Activated naive CD8-positive, alpha-beta T cell treated with anti-CD3 and anti-CD28 coated beads for 36 hours (primary cell): ENCODE measurements at places on chromosomes 5 and 9. TPM values are rescaled to one million over a fixed set of nuclear protein-coding genes. Genes with fewer than 3 reads are reported as not detected.

Gene STPG3
- not detected for total RNA-seq

Gene ENTR1
- total RNA-seq, result 55.4 TPM

Gene FOXB2
- total RNA-seq, result not detected

Gene CD74
- 294 TPM for total RNA-seq

Gene TMC1
- not detected for total RNA-seq

Gene PCDHA9
- total RNA-seq, result not detected

Gene PIP5KL1
- 3.2 TPM for total RNA-seq

Gene CDHR2
- total RNA-seq, result 0.44 TPM
